ENCODE measurements at places on chromosomes 4 and X.

DNA sequence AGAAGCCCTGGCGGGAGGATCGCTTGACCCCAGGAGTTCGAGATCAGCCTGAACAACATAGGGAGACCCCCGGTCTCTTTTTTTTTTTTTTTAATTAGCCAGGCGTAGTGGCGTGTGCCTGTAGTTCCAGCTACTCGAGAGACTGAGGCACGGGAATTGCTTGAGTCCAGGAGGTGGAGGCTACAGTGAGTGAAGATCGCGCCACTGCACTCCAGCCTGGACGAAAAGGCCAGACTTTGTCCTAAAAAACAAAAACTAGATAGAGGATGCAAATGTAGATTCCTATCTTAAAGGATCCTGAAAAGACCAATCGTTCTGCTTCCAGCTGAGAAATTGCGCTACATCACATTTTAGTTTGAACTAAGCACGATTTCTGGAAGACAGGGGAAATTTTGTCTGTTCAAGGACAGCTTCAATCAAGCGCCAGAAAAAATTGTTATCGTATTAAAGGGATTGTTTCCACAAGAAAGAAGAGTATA, 627 bp upstream of the HSD17B11 start:
- DNase-seq: no peak

DNA sequence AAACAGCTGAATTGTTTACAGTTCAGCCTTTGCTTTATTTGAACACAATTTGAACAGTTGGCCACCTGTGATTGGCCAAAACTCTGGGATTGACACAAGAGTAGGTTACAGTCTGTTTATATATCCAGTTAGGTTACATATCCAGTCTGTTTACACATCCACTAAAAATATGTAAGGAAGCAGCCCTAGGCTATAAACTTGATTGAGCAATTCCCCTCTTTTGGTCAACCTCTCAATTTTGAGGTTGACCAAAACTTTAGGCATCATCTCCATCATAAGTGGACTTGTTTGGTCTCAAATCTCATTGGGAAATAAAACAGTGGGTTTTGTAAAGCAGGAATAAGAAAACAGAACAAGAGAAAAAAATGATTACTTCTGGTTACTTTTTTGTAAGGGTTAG, 190.8 kb downstream of the SPATA18 start:
- no peak for DNase-seq

DNA sequence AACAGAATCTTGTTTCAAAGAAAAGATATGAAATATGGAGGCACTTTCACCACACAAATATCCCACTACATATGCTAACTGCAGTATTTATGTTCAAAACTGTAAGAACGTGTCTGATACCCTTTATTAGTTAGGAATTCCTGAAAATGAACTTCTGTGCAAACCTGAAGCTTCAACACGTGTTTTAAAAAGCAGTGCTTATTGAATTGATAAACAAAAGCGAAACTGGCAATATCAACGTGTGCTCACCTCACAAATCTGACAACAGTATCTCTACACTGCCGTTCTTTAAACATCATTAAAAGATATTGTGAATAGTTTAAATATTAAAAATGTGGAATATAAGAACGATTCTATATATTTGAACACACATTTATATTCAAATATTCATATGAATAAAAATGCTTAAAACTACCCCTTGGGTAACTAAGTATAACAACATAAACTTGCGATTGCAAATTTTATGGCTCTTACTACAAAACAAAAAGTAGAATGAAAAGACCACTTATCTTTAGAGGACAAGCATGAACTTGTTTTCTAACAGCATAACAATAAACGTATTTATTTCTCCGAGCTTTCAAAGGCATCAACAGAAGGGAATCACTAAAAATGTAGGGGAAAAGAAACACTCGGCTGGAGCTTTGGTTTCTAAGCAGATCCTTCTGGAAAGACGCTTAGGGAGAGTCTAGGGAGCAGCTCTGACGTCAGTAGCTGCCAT, at the start of gene LRP2BP:
TSS of gene LRP2BP (minus strand) at position 687 of the 718 bp plus-strand sequence. CDS start 17,738 bp downstream, outside the sequence.
- DNase-seq: no peak

GRCh38 chr4:151946718-151947117, 185.9 kb upstream of the GATB start:
- DNase-seq: no peak

DNA sequence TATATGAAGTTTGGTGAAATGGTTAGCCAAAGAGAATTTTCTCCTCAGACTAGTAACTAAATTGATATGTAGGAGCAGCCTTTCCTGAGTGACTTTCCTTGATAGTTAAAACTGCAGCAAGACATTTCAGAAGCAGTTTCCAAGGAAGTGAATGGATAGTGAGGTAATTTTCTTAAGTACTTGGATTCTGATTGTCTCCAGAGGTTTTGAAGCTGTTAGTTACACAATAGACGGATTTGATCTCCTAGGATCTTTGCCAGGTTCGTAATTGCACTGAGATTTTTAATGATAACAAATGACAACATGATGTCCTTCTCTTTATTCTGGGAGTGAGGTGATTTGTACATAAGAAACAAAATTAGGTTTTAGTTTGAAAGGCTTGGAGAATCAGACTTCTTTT, 29.2 kb downstream of the PRRG1 start:
- no peak for DNase-seq

- no peak for DNase-seq
Observed at GRCh38 chr4:165199286-165199685, 8.1 kb upstream of the KLHL2 start.

DNA sequence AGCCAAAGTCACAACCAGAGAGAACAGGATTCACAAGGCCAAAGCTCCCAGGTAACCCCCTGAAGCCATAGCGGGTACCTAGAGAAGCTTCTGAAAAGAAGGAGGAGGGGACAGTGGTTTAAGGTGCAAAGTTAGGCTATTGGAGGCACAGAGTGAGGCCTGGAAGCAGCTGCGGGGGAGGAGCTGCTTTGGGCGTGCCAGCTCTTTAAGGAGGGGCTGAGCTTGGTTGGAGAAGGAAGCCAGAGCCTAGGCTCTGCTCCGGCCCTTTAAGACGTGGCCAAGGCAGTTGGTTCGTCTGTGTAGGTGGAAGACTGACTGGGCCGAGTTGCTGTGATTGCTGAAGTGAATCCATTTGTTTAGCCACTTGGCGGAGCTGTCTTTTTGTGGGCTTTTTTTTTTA, 1.5 kb downstream of the KLF8 start:
- no peak for DNase-seq

DNA sequence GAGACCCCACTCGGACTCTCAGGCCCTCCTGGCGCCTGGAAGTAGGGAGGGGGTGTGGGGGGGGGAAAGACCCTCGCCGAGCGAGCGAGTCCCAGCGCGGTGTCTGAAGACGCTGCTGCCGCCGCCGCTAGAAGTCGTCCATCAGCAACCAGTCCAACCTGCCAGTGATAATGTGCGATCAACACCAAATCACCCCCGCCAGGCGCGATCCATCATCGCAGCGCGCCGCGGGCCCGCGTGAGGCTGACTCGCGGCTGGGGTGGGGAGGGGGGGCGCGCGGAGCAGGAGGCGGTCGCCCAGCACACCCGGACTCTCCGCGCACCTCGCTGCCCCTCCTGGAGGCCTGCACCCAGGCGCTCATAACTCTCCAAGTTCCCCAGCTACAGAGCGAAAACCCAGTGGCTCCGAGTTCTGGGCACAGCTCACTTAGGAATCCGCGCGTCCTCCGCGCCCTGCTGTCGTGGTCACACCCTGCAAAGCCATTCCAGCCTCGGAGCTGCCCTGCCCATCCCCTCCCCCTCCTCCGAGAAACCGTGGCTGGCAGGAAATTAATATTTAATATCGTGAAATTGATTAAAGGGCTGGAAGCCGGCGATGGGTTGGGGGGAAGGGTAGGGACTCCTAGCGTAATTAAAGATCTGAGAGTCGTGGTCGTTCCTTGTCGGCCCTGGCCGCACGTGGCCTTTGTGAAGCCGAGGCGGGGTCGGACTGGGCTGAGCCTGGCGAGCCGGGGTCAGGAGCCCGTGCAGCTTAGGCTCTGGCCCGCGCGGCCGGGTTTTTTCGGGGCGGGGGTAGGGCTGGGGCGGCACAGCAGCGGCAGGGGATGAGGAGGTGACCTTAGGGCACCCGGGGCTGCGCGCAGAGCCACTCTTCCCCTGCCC, 58.1 kb upstream of the BCOR start:
- DNase-seq: no peak

DNA sequence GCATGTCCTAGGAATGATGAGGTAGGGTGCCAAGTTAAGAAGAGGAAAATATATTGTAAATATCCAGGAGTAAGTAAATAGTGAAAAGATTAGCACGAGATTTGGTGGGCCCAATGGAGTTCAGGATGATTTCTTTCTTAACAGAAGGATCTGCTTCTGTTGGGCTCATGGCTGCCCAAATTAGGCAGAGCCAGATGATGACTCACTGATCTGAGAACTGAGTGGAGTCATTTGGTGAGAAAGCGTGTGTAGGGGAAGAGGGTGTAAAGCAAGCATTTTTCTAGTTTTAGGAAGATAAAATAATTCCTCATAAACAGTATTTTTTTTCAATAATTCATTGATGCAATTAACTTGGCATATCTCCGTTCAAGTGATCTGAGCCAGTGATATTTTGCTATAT, 1.6 kb downstream of the TBX22 start:
- no peak for DNase-seq

- DNase-seq: no peak
Observed at GRCh38 chr4:169815606-169816005, 57.9 kb upstream of the HPF1 start.

GRCh38 chr4:117664706-117665444, 369.4 kb upstream of the NDST3 start:
- no peak for DNase-seq

- no peak for DNase-seq
Observed at GRCh38 chrX:9091258-9091657, 57.3 kb upstream of the FAM9B start.

DNA sequence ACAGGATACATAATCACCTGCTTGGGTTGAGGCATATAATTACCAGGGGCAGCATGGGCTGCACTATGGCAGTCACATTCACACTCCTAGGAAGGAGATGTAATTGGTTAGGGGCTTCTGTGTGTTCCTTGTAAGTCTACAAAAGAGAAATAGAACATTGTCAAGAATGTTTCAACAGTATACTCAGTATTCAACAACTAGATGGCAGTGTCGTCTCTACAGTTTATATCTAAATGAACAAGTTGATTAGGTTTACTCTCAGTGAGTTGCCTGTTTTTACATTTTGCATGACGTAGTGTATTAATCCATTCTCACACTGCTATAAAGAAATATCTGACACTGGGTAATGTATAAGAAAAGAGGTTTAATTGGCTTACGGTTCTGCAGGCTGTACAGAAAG, 50.5 kb upstream of the RAB33B start:
- no peak for DNase-seq

- DNase-seq: no peak
Observed at GRCh38 chrX:150940844-150941495, 42.2 kb upstream of the HMGB3 start.

GRCh38 chr4:57280481-57280880, 170.3 kb upstream of the IGFBP7 start:
- no peak for DNase-seq

GRCh38 chr4:2058264-2059045, 672 bp upstream of the NAT8L start:
- DNase-seq: no peak

GRCh38 chr4:25078523-25078922, 47.8 kb upstream of the LGI2 start:
- no peak for DNase-seq

DNA sequence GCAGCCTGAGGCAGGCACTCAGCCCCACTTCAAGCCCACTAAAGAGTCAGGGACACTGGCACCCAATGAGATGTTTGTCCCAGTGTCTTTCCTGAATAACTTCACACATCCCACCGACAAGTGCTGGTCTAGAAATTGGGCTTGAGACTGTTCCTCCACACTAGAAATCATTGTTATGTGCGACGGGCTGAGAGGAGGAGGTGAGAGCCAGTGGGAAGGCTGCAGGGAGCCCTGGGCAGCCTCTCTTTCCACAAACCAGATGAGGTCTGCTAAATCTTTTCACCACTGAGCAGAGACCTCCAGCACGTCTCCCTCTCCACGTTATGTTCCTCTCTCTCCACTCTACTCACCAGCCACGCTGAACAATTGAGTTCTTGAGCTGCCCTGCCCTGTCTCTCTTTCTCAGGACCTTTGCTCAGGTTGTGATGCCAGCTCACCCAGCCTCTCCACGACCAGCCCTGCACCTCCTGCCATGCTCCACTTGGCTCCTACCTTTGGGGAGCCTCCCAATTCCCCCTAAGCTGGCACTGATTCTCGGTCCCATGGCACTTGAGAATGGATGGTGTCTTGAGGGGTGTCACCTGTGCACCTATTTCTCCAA, 8.4 kb downstream of the SCD5 start:
- DNase-seq: no peak

DNA sequence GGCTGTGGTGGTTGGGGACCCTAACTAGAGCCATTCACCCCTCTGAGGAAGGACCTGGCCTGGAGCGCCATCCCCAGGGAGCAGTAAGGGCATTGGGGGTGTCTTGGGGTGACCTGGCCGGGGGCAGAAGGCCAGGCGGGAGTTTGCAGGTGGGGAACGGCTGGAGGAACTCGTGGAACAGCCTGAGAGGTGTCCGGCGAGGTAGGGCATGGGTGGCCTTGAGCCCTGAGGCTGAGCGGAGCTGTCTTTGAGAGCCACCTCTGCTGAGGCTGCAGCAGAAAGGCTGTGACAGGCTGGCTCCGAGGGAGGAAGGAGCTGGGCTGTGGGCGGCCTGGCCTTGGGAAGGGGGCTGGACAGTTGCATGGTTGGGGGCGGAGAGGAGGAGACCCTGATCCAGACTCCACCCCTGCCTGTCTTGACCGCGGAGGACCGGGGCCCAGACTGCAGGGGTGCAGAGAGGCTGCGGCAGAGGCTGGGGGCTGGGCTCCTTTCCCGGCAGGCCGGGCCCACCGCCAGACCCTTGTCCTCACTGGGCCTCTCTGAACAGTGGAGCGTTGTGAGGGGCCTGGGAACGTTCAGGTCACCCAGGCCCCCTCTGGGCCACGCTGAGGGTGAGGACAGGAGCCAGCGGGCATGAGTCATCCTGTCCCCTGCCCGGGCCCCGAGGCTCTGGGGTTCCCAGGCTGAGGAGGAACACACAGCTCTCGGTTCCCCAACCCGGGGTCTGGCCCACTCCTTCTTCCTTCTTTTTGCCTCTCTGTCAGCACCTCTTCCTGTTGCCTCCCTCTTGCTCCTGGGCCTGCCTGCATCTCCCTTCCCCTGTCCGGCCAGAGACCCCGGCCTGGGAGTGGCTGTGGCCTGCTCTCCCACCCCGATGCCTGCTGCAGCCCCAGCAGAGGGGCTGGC, 8.1 kb downstream of the SH3BP2 start:
- no peak for DNase-seq

- DNase-seq: no peak
Observed at GRCh38 chrX:111506826-111507225, 4.6 kb upstream of the SERTM2 start.

GRCh38 chr4:8291036-8291682, 21.6 kb downstream of the HTRA3 start:
- no peak for DNase-seq

Data from effector CD8-positive, alpha-beta T cell (primary cell).